ENCODE measurements at places on chromosomes 7 and 10. TPM values are rescaled to one million over a fixed set of nuclear protein-coding genes. Genes with fewer than 3 reads are reported as not detected.

Gene CAV2
- 168 TPM for total RNA-seq

Gene GIMAP8
- not detected for total RNA-seq

Gene OPN1SW
- total RNA-seq: not detected

Gene C10orf71
- total RNA-seq: not detected

Gene WDFY4
- total RNA-seq: 0.06 TPM

Gene CDC14C
- not detected for total RNA-seq

Measured in A549 treated with dexamethasone at 1 μM for 4 hours (cell line).